H54 (cell line): ENCODE measurements at places on chromosomes 7 and 10.

- no peak for DNase-seq
Measured at GRCh38 chr10:112126901-112127300, 56.7 kb downstream of the GPAM start.

- no peak for DNase-seq
Measured at GRCh38 chr7:112990624-112991023, 96.0 kb downstream of the GPR85 start.

DNA sequence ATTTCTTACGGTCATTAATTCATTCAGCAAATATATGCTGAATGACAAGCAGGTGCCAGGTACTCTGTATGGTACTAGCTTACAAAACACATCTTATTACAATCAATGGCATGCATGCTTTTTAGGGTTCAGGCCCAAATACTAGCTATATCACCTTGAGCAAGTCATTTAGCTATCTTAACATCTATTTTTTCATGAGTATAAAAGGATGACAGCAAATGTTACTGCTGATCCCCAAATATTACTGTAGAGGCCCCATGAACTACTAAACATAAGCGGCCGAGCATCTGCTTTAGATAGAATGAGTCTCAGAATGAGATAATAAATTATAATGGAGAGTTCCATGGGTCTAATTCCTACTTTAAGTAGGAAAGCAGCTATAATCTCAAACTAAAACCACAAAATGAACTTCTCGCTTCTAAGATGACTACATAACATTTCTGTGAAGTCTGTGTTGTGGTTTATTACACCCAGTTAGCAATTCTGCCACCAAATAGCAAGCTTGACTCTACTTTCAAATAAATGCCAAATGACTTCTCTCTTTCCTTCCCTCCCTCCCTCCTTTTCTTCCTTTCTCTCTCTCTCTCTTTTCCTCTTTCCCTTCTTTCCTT, 113.7 kb upstream of the LRRN3 start:
- no peak for DNase-seq

DNA sequence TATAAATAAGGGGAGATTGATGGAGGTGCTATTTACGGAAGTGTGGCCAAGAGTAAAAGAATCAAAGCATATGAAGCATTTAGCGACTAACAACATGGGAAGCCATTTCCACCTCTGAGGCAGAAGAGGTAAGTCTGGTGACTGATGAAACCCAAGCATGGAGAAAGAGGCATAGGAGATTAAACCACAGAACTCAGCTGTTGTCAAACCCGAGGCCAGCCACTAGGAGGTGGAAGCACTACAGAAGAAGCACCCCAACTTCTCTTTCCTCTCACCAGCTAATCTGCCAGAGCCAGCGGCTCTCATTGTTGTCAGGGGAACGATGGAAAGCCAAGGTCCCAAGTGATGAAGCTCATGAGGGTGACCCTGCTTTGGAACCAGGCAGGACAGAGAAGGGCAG, 19.6 kb upstream of the CNTNAP2 start:
- no peak for DNase-seq

DNA sequence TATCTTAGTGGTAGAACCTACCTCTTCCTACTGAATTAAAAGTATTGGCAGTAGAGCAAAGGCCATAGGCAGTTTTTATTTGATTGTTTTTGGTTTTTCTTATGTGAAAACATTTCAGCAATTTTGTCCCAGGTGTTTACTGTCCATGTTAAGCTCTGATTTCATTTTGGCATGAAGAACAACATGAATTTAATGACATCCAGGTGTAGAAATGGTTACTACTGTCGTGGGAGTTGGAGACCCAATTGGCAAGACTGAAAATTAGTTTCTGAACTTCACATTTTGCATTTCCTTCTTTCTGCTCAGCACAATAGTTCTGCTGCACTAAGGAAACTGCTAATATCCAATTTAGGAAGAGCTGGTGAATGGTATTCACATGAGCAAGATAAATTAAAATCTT, 38.0 kb upstream of the TMEM196 start:
- DNase-seq: no peak

GRCh38 chr7:44530990-44531389, 10.1 kb downstream of the NPC1L1 start:
- DNase-seq: no peak

- DNase-seq: no peak
Measured at GRCh38 chr7:92404170-92404614, 43.1 kb upstream of the GATAD1 start.

DNA sequence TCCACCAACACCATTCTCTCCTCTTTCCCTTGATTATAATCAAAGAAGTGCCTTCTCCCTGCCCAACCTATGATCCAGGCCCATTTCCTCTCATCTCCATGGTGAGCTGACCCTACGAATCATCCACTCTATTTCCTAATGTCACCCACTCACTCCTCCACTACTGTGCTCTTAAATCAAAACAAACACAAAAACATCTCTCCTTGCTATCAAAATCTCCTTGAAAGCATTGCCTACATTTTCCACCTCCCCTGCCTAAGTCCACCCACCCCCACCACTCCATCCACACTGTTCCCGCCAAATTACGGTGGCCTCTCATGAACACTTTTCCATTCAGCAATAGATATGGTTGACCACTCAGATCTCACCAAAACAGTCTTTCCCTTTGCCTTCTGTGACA, 5.3 kb downstream of the DYDC1 start:
- no peak for DNase-seq
